ENCODE measurements at places on chromosomes 13 and 19. TPM values are rescaled to one million over a fixed set of nuclear protein-coding genes. Genes with fewer than 3 reads are reported as not detected.

GRCh38 chr19:50387868-50388245 lies 3.7 kb downstream of the POLD1 start:
- DNase-seq = no peak

GRCh38 chr13:26029581-26030136 lies 22.2 kb downstream of the SHISA2 start:
- DNase-seq = no peak

DNA sequence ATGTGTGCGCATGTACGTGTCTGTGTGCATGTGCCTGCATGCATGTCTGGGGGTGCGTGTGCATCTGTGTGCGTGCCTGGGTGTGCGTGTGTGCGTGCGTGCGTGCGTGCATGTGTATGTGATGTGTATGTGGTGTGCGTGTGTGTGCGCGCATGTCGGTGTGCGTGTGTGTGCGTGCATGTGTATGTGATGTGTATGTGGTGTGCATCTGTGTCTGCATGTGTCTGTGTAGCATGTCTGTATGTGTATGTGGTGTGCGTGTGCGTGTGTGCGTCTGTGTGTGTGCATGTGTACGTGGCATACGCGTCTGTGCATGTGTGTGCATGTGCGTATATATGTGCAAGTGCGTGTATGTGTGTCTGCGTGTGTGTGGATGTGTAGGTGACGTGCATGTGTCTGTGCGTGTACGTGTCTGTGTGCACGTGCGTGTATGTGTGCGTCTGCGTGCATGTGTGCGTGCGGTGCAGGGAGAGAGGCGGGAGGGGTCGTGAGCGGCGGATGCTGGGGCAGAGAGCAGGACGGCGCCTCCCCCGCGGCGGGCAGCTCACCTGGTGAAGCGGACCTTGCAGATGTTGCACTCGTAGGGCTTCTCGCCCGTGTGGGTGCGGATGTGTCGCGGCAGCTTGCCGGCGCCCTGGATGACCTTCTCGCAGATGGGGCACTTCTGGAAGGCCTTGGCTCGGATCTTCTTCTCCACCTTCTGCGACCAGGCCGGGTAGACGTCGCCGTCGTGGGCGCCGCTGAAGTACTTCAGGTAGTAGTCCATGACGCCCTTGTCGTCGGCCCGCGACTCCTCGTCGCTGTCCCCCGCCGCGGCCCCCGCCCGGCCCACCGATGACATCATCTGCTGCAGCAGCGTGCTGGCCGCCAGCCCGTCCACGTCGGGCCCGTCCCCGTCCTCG lies 13.0 kb downstream of the ZBTB7A start:
- DNase-seq = no peak

GRCh38 chr13:110914081-110914330 lies 863 bp downstream of the ANKRD10 start:
- no peak for DNase-seq

DNA sequence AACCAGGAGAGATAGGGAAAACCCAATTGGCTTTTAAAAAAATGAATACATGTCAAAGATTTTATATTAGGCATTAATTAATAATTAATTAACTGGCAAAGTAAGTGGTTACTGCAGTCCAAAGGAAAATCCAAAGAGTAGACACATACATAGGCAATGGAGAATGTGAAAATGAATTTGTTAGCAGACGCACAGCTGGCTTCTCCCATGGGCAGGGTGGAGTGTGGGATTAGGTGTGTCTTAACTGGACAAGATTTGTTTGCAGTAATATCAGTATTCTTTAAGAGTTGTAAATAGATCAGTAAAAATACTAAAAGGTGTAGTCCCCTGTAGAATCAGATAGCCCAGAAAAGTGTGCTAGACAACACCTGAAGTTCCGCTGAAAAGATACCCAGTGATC lies 58.7 kb downstream of the DHRS12 start:
- DNase-seq = no peak

DNA sequence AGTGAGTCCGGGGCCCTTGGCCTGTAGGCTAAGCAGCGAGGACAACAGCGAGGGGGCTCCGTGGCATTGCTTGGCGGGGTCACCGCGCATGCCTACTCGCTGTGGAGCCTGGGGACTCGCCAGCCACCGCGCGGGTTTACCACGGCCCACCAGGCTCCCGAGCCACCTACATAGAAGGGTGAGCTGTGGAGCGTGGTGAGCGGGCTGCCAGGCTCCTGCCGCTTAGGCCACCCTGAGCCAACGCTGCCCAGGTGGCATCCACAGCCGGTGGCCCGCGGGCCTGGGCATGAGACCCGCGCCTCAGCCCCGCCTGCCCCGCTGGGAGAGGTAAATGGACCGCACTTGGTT lies 31.2 kb downstream of the C1QTNF9 start:
- no peak for DNase-seq

- no peak for DNase-seq
Measured at GRCh38 chr19:19619181-19619848, 828 bp upstream of the PBX4 start.

DNA sequence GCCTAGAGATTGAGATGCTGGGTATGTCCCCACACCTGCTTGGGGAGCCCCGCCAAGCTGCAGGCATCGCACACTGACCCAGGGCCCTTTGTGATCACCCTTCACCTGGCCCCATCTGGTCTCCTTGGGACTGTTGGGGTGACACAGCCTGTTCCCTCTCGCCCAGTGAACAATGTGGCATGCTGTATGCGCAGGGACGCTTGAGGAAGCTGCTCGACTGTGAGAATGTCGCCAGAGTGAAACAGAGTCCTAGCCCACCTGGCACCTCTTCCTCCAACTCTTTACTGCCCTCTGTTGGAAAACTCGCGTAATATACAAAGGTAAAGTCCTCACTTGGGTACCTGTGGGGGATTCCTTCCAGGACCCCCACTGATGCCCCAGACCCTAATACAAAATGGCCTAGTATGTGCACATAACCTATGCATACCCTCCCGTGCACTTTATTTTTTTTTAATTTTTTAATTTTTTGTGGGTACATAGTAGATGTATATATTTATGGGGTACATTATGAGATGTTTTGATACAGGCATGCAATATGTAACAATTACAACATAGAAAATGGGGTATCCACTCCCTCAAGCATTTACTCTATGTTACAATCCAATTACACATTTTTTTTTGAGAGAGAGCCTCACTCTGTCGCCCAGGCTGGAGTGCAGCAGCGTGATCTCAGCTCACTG lies 9.0 kb downstream of the BLOC1S3 start:
- DNase-seq = no peak

DNA sequence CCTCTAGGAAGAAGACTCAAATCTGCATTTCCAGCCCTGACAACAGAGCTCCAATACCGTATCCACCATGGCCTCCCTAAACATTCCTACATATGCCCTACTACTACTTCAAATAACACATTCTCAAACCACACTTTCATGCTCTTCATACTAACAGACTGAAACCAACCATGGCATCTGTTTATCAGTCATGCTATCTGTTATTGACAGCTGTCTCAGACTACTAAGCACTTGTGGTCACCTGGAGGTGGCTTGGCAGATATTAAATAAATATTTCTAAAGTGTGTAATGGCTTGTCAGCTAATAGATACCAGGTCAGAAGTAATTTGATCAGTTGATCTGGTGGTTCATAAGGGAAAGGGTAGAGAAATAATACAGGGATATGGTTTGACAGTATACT lies 489.1 kb downstream of the DIAPH3 start:
- no peak for DNase-seq

DNA sequence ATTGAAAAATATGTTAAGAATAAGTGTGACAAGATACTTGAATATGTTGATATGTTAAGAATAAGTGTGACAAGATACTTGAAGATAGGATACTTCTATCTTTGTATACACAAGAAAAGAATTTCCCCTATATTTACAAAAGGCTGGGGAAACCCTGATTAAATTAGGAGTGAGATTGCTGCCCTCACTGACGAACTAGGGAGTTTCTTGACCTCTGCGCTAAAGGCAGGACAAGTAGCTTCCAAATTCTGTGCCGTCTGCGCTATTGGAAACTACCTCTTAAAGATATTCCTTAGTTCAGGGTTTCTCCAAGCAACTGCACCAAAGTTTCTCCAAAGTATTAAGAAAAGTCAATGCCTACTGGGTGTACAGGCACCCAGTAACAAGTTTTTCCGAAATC lies 730 bp downstream of the ZNF260 start:
- peak; percentile 15 for DNase-seq

GRCh38 chr13:67776151-67776550 lies 546.0 kb upstream of the PCDH9 start:
- DNase-seq = no peak

GRCh38 chr13:21884965-21885567 lies 214.2 kb downstream of the FGF9 start:
- no peak for DNase-seq

DNA sequence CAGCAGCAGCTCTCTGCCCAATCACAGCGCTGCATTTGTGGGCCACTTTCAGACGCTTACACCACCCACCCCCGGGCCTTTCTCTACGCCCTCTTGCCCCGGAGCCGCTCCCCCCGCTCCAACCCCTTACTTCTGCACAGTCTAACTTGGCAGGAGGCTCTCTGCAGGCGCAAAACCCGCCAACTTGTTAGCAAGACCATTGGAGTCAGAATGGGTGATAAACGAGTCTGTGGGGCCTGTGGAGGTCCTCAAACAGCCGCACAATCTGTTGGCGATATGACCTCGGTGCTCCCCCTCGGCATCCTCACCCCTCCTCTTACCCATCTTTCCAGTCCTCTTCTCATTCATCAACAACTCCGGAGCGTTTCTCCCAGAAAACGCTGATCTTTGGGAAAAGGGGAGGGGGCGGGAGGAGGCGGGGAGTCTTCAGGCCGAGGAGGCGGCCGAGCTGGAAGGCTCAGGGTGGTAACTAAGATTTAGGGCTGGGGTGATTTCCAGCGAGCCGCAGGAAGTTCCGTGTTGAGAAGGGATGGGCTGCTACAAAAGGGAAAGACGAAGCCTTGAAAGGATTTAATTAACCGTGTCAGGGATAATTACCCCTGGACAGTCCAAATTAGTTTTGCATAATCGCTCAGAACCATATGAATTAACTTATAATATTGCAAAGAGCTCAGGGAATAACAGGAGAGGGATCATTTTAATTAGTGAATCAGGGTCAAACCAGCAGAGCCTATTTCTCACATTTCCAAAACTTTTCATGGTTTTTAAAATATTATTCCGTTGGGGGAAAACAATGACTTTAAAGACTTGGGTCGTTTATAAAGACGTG lies 4.1 kb downstream of the SOX21 start:
- DNase-seq = no peak

GRCh38 chr13:29473166-29473565 lies 122.3 kb downstream of the SLC7A1 start:
- DNase-seq = no peak

DNA sequence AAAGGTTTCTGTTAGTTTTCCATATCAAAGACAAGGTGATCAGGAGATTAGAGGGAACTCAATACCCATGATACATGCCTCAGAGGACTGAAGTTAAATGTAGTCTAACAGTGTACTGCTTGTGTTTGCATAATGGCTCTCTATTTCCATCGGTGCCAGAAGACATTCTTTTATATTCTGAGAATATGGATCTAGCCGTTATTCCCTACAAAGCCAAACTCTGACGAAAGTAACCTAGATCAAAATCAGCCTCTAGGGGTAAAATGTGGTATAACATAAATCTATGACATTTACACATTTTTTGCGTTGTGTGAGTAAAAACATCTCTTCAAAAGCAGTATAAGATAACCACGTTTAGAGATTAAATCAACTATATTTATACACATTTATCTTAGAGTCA lies 2232.7 kb downstream of the PCDH9 start:
- no peak for DNase-seq

DNA sequence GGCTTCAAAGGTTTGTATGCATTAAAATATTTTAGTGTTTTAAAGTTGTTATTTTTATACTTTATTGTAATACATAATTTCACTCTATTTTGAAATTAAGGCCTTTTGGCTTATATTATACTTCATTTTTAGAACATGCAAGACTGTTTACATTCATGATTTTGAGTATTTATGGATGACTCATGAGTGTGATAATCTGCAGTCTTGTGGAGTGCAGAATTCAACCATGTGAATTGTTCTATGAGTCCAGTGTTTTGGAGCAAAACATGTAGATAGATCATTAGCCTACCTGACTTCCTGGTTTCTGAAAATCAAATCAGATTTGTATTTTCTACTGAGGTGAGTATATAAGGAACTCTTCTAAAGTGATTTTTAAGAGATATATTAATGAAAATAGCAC lies 241.8 kb downstream of the PCCA start:
- peak; percentile 64 for DNase-seq

DNA sequence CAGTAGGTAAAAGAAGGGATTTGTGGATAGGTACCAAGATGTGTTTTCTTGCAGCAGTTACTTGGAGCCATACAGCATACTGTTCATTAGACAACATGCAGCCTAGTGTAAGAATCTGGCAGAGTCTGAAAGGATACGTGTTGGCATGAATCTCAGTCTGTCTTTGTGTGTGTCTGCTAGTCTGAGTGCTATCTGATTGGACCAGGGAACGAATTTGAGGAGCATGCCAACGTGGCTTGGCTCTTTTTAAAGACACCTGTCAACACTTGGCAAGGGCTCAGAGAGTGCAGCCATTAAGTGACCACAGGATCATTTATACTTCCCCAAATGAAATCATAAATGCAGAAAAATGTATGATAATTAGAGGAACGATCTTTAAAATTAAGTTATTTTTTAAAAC lies 27.6 kb upstream of the ATXN8OS start:
- no peak for DNase-seq

DNA sequence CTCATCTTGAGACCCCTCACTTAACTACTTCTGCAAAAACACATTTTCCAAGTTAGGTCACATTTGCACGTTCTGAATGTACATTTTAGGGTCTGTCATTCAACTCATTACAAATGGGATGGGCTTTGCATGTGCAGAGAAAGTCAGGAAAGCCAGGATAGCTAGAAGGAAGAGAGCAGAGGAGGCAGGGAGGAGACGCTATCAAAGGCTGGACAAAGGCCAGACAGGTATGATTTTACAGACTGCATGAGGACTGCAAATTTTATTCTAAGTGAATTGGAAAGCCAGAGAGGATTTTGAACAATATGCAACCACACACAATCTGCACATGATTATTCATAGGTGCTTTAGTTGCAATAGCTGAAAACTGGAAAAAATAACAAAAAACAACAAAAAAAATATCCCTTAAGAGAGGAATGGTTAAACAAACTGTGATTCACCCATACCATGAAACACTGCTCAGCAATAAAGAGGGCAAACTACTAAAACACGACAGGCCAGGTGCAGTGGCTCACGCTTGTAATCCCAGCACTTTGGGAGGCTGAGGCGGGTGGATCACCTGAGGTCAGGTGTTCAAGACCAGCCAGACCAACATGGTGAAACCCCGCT lies 21.1 kb downstream of the SYDE1 start:
- DNase-seq = no peak

GRCh38 chr13:36310417-36311108 lies 12.9 kb upstream of the CCDC169 start:
- DNase-seq = no peak

GRCh38 chr13:27794368-27794691 lies 2.0 kb downstream of the GSX1 start:
- no peak for DNase-seq

The ZNF726 gene
- 4.5 TPM for total RNA-seq

The CXCL17 gene
- not detected for total RNA-seq

The PRMT1 gene
- total RNA-seq = 341 TPM

The PSG11 gene
- total RNA-seq = not detected

The SPTBN4 gene
- total RNA-seq = 1.3 TPM

The CAMSAP3 gene
- total RNA-seq = not detected

The SHC2 gene
- 0.43 TPM for total RNA-seq

The ZNF285 gene
- total RNA-seq = 3.9 TPM

The GRIN2D gene
- total RNA-seq = 1.9 TPM

The PARP4 gene
- total RNA-seq = 50.5 TPM

The CCDC8 gene
- 8.6 TPM for total RNA-seq

The SCN1B gene
- 3.2 TPM for total RNA-seq

The ASF1B gene
- 8.1 TPM for total RNA-seq

Data from fibroblast of villous mesenchyme (primary cell).